ENCODE measurements at places on chromosomes 11 and 22.

GRCh38 chr11:131064373-131064991, 148.2 kb upstream of the SNX19 start:
- DNase-seq: peak; percentile 28

DNA sequence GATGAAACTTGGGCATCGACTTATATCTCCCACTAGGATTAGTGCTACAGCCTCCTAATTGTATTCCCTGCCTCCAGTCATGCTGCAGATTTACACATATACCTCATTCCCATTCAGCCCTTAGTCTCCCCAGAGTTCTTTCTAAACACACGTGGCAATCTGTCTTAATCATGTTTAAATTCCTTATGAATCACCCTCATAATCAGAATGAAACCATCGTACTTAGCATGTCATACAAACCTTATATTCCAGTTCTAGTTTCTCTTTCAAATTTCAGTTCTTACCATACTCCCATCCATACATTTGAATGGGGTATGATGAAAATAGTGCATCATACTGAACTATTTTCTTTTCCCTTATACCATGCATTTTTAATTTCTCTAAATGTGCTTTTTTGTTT, 6.0 kb upstream of the OR10A2 start:
- DNase-seq: no peak

- DNase-seq: no peak
Observed at GRCh38 chr11:43931717-43932039, 10.8 kb upstream of the C11orf96 start.

GRCh38 chr11:77303328-77303727, 1.8 kb upstream of the GDPD4 start:
- DNase-seq: no peak

Data from nucleus accumbens (tissue), 56 donors.